ENCODE measurements at places on chromosomes 3 and 15.

- no peak for DNase-seq
These were observed 46.3 kb upstream of the CCDC80 start for GRCh38 chr3:112687211-112687610.

DNA sequence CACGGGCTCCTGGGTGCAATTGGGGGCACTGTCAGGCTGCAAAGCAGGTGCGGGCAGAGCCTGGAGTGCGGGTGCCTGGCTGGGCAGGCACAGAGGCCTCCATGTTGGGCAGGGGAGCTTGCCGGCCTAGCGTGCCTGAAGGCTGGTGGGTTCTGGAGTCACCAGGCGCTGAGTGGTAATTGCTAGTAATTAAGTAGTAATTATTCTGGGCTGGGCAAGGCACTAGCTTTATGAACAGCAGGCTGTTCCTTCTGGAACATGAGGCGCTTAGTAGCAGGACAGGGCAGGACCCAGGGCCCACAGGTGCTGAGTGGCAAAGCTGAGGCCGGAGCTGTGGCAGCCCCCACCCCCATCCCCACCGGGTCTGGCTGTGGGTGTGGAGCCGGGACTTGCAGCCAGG, 25.3 kb downstream of the PLXNA1 start:
- DNase-seq, result no peak

DNA sequence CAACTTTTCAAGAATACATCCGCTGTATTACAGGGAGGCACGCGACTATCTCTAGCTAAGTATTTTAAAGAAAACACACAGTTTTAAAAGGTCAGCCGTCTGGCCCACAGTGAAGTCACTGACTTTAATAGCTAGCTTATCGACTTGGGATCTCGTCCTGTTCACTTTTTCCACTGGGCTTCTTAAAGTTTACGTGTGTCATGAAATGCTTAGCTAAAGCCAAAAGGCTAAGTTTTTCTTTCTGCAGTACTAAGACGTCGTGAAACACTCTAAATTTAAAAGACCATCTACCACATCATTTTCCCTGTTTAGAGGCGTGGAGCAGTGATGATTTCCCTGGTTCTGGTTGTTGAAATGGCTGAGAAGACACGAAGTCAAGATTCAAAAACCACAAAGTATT, 27.1 kb downstream of the LRIG1 start:
- no peak for DNase-seq

- DNase-seq, result no peak
These were observed 103.1 kb upstream of the TLE3 start for GRCh38 chr15:70200511-70201424.

DNA sequence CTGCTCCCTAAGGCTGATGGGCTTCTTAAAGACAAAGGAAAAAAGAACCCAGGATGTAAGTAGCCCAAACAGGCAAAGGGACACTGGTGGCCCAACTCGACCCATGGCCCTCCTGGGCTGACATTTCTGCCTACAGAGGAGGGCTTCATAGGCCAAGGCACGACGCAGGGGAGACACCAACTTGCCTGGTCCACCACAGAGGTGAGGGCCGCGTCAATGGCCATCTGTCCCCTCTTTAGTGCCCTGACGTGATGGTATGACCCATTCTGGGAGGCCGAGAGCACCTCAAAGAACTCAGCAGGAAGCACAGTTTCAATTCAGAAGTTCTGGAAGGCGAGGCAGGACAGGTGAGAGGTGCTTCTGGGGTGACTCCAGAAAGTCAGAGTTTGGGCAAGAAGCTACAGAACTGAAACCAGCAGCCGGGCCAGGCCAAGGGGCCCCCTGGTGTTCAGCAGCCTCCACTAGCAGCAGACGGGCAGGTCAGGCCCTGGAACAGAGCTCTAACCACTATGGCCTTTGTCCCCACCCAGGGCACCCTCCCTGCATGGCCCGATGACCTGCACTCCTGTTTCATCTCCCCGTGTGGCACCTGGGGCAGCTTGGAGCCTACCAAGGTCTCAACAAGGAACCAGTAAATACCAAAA, 45.1 kb downstream of the HMCES start:
- DNase-seq, result peak; percentile 41

- no peak for DNase-seq
These were observed 29.9 kb downstream of the IGSF10 start for GRCh38 chr3:151430821-151431484.

DNA sequence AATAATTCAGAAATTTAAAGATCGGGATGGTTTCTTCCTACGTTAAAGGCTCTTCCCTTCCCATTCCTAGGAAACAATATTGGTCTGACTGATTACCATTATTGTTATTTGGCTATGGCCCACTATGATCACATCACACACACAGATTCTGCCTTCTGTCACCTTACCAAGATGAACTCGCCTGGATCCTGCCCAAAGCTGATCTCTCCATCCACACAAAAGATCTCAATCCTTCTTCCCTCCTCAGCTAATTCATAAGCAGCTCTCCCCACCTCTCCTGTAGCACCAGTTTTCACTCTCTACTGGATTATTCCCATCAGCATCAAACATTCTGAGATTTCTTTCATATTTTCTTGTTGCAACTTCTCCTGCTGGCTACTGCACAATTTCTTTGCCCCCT, 25.0 kb downstream of the PLCL2 start:
- no peak for DNase-seq

DNA sequence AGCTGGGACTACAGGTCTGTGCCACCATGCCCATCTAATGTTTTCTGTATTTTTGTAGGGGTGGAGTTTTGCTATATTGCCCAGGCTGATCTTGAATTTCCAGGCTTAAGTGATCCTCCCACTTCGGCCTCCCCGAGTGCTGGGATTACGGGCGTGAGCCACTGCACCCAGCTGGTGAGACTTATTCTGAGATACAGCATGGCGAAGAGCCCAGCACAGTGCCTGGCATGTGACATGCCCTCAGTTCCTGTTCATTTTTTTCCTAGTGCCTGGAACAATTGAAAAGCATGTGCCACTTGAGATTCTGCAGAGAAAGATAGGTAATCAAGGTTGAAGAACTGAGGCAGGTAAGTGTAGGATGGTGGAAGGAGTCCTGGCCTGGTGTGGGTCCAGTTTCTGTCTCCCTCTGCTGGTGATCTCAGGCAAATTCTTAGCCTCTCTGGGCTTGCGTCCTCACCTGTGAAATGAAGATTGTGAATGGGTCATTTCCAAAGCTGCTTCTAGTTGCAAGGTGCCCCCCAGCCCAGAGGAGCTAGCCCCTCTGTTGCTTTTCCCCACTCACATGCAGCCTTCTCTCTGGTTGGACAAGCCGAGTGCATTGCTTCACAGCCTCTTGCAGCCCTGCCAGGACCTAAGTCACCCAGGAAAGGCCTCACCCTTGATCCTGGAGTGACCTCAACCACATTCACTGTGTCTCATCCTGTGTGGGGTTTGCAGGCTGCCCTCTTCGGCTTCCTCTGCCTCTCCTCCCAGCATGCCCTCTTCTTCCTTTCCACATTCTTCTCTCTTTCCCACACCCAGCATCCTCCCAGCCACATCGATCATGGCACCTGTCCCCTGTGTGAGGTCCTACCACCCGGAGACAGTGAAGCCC, 4.3 kb upstream of the RHCG start:
- DNase-seq, result no peak

- DNase-seq, result no peak
These were observed 125.3 kb downstream of the IGF1R start for GRCh38 chr15:98773616-98774015.

DNA sequence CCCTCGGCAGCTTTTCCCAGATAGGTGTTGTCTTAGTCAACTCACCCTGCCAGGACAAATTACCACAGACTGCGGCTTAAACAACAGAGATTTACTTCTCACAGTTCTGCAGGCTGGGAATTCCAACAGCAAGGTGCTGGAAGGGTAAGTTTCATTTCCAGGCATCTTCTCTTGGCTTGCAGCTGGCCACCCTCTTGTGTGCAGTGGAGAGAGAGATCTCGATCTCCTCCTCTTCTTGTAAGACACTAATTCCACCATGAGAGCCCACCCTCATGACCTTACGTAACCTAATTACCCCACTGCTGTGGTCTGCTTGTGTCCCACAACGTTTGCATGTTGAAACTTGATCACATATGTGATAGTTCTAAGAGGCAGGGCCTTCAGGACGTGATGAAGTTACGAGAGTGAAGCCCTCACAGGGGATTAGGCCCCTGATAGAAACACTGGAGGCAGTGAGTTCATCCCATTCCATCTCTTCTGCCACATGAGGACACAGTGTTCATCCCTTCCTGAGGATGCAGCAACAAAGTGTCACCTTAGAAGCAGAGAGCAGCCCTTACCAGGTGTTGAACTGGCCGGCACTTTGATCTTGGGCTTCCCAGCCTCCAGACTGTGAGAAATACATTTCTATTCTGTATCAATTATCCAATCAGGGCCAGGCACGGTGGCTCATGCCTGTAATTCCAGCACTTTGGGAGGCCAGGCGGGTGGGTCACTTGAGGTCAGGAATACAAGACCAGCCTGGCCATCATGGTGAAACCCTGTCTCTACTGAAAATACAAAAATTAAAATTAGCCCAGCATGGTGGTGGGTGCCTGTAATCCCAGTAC, 247.7 kb downstream of the PLCL2 start:
- no peak for DNase-seq

DNA sequence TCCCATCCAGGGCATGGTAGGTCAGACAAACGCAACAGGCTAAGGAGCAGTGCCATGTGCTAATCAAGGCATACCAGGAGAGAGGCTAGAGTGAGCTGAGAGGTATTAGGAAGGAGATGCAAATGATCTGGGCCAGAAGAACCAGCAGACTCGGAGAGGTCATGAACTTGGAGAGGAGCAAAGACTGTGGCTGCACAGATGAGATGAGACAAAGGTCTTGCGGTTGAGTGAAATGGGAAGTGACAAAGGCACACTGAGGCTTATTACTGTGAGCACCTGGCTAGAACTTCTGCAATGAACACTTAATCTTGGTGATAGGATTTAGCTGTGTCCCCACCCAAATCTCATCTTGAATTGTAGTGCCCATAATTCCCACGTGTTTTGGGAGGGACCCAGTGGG, 380.2 kb downstream of the ULK4 start:
- DNase-seq, result no peak

DNA sequence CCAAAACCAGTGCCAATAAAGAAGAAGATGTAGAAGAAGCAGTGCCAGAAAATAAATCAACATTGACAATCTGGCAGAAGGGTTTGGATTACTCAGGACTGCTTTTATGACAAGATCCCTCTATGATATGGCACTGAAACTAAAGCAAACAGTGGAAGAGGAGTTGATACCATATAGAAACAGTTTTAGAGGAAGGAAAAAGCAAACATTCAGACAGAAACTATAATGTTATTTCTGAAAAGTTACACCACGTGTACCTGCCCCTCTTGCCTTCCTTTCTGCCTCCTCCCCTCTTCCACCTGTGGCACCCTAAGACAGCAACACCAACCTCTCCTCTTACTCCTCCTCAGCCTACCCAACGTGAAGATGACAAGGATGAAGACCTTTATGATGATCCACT, 63.0 kb downstream of the SFMBT1 start:
- peak; percentile 13 for DNase-seq

DNA sequence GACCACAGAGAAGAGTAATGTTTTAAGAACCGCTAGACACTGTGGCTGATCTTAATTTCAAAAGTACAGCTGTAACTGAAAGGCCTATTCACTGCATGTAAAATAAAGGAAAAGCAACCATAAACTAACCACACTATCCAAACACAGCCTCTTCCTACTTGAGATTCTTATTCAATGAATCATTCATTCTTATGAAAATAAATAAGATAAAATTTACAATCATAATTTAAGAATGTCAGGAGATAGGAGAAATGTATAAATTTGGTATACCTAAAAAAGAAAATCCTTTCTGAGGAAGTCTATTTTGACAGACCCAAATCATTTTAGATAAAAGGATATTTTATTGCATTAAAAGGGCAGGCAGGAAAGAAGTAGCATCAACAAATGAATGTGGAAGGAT, 533.5 kb upstream of the ZNF385D start:
- DNase-seq, result no peak

- peak; percentile 71 for DNase-seq
These were observed 64.2 kb upstream of the FNDC3B start for GRCh38 chr3:171974986-171975837.

- no peak for DNase-seq
These were observed 116.0 kb upstream of the RBMS3 start for GRCh38 chr3:29164825-29165224.

DNA sequence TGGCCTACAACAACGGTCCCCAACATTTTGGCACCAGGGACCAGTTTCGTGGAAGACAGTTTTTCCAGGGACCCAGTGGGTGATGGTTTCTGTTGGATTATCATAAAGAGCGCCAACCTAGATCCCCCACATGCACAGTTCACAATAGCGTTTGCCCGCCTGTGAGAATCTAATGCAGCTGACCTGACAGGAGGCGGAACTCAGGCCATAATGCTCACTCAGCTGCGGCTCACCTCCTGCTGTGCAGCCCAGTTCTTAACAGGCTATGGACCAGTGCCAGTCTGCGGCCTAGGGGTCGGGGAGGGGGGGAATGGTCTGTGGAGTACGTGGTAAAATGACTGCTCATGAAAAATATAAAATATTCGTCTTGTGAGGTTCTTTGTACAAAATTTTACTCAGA, 518.5 kb upstream of the CADM2 start:
- DNase-seq, result no peak

- no peak for DNase-seq
These were observed 27.1 kb upstream of the GPR156 start for GRCh38 chr3:120311863-120312794.

DNA sequence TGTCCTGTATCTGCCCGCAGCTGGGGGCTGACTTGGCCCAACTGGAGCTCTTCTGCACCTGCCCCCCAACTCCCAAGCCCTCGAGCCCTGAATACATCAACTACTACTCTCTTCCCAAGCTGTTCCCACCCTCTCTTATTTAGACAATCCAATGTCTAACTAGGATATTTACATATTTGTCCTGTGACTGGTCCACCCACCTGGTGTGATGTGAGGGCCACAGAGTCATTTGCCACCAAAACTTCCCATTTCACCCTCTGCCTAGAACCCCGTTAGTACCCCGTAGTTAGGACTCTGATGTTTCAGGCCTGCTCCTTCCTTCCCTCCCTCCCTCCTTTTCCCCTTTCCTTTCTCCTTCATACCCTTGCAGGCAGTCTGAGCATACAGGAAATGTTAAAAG, 6.4 kb downstream of the CPLX3 start:
- DNase-seq, result no peak

DNA sequence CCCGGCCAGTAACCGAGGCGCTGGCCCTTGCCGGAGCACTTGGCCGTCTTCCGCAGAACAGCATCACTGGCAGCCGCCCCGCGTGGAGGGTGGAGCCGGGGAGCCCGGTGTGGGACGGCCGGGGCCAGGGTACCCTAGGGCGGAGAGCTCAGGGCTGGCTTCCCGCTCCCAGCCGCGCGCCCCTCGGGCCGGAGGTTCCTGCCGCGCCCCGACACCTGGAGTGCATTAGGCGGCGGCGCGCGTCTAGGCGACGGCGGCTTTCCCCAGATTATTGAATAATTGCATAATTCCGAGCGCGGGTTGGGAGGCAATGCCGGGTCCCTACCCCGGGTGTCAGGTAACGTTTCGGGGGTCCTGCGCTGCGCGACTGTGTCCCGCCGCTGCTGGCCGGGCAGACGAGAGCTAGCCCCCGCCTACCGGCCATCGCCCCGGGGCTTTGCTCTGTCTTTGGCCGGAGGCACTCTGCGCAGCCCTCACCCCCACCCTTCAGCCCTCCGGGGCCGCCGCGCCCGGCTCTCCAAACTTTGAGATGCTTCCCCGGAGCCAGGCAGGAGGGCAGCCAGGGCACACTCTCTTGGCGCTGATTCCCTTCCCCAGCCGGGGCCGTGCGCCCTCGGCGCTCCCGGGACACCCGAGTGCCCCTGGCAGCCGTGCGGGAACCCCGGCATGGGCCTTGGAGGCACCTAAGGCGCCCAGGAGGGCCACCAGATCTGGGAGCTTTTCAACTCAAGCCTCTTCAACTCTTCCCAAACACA, 749 bp downstream of the ITGA11 start:
- no peak for DNase-seq

GRCh38 chr3:28743831-28744230, 395.2 kb upstream of the AZI2 start:
- DNase-seq, result no peak
